MCF 10A (cell line): ENCODE measurements at places on chromosomes 3 and 15.

DNA sequence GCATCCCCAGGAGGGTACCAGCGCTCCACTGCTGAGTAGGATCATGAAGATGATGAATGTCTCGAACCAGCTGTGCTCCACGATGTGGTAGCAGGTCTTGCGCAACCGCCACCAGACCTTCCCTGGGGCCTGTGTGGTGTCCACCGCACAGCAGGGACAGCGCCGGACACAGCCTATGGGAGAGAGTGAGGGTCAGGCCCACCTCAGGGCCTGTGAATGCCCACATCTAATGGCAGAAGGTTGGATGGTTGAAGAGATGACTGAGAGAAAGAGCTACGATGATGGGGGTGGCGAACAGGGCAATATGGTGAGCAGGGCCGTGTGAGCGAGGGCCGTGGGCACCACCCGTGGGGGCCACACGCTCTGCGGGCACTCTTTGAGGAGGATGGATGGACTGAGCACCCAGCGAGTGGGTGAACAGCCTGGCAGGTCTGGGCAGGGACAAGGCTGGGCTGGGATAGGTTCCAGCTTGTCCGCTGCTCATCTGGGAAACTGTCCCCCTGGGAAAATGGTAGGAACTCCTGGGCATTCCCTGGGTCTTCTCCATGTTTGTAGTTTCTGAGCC, 74.1 kb downstream of the SCN5A start:
- H3K36me3 ChIP-seq = no peaks in the 10 kb centered on the region
- DNase-seq = no peak
- H3K27ac ChIP-seq = no peak overlapping the region

DNA sequence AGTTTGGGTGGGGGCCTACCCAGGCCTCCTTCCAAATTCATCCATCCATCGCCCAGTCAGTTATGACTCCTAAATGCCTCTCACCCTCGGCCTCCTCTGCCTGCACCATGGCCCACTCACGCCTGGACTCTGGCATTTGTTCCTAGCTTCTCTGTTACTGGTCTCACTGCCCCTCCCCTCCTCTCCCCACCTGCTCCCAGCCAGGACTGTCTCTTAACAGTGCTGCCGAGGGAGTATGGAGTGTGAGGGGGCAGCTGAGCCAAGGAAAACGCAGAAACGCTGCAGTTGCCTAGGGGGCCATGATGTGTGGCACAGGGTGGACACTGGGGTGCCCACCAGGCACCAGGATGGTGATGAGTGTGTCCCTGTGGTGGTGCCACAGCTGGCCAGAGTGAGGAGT, 3.1 kb downstream of the RCCD1 start:
- no peak for DNase-seq
- peak overlapping the region; percentile 77 for H3K4me3 ChIP-seq
- peaks cover 24% of the 10 kb centered on the region for H3K36me3 ChIP-seq
- no peaks in the 10 kb centered on the region for H3K27me3 ChIP-seq
- no peak overlapping the region for H3K27ac ChIP-seq

DNA sequence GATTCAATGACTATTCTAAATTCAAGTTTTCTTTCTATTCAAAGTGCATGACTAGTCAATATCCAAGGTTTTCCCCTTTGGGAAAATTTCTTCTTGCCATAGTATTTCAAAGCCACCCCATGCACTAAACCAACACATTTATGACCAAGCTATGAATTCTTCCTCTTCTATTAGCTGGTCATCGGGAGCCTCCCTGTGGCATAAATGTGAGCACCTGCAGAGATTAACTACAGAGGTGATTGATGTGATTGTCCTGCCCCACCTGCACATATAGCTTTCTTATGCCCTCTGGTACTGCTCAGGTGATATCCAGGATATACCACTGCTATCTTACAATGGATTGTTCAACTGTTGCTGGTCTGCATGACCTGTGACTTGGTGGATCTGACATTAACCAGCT, 694.9 kb downstream of the ZBBX start:
- no peak overlapping the region for H3K4me3 ChIP-seq
- no peak overlapping the region for H3K27ac ChIP-seq
- DNase-seq = no peak
- no peaks in the 10 kb centered on the region for H3K27me3 ChIP-seq

DNA sequence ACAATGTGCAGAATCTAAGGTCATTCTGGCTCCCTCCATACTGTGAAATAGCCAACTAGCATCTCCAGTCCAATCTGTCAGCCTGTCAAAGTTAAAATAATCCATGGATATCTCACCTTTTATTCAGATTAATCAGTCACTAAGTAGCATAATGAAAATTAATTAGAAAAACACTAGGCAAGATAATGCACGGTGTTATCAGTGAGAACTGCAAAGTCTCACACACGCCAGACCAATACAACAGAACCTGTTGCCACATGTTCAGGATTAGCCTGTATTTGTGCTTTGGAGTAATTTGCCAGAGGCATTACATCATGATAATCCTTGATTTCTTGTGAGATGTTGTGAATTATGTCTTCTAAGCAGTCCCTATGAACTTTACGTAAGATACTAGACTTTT, 820.4 kb upstream of the ALCAM start:
- H3K27me3 ChIP-seq = no peaks in the 10 kb centered on the region
- H3K36me3 ChIP-seq = no peaks in the 10 kb centered on the region
- DNase-seq = peak; percentile 31
- H3K4me3 ChIP-seq = no peak overlapping the region

DNA sequence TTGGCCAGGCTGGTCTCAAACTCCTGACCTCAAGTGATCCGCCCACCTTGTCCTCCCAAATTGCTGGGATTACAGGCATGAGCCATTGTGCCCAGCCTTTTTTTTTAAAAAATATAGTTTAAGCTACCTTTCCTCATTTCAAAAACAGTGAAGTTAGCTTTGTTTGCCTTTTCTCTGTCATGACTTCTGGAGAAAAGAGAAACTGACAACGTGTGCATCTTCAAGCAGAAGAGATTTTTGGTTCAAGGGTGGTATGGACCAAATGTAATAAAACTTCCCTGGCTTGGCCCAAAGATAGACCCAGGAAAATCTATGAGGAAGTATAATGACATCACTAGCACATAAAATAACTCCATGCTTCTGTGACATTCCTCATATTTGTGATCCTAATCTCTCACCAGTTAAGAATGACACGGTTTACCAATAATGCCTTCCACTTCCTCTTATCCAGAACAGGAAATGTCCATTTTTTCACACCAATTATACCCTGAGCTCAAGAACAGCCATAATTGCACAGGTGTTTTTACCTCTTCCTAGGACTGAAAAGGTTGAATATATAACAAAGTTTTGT, 781.2 kb upstream of the NR2F2 start:
- H3K4me1 ChIP-seq = no peaks in the 10 kb centered on the region
- no peaks in the 10 kb centered on the region for H3K27me3 ChIP-seq
- no peak for DNase-seq
- no peak overlapping the region for H3K27ac ChIP-seq
- H3K36me3 ChIP-seq = no peaks in the 10 kb centered on the region

- no peak overlapping the region for H3K4me3 ChIP-seq
- no peak overlapping the region for H3K27ac ChIP-seq
- DNase-seq = no peak
- H3K4me1 ChIP-seq = peaks cover 6% of the 10 kb centered on the region
- no peaks in the 10 kb centered on the region for H3K27me3 ChIP-seq
These were observed 55.2 kb downstream of the HMG20A start for GRCh38 chr15:77475898-77476297.

GRCh38 chr3:72269475-72269874, 484.5 kb upstream of the PROK2 start:
- H3K4me1 ChIP-seq = peaks cover 25% of the 10 kb centered on the region
- H3K4me3 ChIP-seq = no peak overlapping the region
- no peak for DNase-seq
- peaks cover 7% of the 10 kb centered on the region for H3K27me3 ChIP-seq
- H3K27ac ChIP-seq = peak overlapping the region; percentile 88
- no peaks in the 10 kb centered on the region for H3K36me3 ChIP-seq

- H3K27me3 ChIP-seq = peaks cover 44% of the 10 kb centered on the region
- H3K4me1 ChIP-seq = peaks cover 8% of the 10 kb centered on the region
- DNase-seq = peak; percentile 65
- H3K27ac ChIP-seq = no peak overlapping the region
These were observed 41.0 kb upstream of the ROPN1 start for GRCh38 chr3:124032881-124033359.

GRCh38 chr3:148360051-148360450, 337.7 kb upstream of the AGTR1 start:
- H3K27me3 ChIP-seq = peaks cover 85% of the 10 kb centered on the region
- H3K27ac ChIP-seq = no peak overlapping the region

DNA sequence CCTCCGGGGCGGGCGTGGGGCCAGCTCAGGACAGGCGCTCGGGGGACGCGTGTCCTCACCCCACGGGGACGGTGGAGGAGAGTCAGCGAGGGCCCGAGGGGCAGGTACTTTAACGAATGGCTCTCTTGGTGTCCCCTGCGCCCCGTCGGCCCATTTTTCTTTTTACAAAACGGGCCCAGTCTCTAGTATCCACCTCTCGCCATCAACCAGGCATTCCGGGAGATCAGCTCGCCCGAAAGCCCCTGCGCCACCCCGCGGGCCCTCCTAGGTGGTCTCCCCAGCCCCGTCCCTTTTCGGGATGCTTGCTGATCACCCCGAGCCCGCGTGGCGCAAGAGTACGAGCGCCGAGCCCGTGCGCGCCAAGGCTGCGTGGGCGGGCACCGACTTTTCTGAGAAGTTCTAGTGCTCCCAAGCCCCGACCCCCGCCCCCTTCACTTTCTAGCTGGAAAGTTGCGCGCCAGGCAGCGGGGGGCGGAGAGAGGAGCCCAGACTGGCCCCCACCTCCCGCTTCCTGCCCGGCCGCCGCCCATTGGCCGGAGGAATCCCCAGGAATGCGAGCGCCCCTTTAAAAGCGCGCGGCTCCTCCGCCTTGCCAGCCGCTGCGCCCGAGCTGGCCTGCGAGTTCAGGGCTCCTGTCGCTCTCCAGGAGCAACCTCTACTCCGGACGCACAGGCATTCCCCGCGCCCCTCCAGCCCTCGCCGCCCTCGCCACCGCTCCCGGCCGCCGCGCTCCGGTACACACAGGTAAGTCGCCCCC, at the start of gene THBS1:
THBS1 (plus strand) TSS at position 595 of the 757 bp plus-strand sequence. CDS start 779 bp downstream, outside the sequence.
- peak within 1 kb of the TSS; percentile 24 for H3K27ac ChIP-seq
- peak; percentile 89 for DNase-seq
- no peaks in the 10 kb centered on the region for H3K27me3 ChIP-seq
- H3K4me3 ChIP-seq = peak within 1 kb of the TSS; percentile 78
- peaks cover 44% of the 10 kb centered on the region for H3K36me3 ChIP-seq
